ENCODE measurements at places on chromosomes 16 and 17. TPM values are rescaled to one million over a fixed set of nuclear protein-coding genes. Genes with fewer than 3 reads are reported as not detected.

DNA sequence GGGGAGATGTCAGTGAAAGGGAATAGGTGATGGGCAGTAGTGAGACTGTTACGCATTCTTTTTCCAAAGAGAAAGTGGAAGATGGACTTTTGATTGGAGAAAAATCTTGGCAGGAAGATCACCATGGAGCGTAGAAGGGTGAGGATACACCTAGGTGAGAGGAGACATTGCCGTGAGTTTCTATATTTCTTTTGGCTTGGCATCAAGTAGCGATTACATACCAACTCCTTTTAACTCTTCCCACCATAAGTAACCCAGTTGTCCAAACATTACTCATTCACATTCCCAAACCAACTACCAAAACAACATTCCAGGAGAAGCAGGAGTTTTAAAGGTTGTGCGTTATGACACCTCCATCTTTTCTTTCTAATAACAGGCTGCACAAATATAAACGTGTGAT, 10.7 kb upstream of the KRT28 start:
- no peak for DNase-seq

The SLC12A3 gene
- not detected for total RNA-seq

The UTS2R gene
- total RNA-seq = 0.18 TPM

- DNase-seq = no peak
Measured at GRCh38 chr17:54085020-54085419, 262.3 kb downstream of the KIF2B start.

DNA sequence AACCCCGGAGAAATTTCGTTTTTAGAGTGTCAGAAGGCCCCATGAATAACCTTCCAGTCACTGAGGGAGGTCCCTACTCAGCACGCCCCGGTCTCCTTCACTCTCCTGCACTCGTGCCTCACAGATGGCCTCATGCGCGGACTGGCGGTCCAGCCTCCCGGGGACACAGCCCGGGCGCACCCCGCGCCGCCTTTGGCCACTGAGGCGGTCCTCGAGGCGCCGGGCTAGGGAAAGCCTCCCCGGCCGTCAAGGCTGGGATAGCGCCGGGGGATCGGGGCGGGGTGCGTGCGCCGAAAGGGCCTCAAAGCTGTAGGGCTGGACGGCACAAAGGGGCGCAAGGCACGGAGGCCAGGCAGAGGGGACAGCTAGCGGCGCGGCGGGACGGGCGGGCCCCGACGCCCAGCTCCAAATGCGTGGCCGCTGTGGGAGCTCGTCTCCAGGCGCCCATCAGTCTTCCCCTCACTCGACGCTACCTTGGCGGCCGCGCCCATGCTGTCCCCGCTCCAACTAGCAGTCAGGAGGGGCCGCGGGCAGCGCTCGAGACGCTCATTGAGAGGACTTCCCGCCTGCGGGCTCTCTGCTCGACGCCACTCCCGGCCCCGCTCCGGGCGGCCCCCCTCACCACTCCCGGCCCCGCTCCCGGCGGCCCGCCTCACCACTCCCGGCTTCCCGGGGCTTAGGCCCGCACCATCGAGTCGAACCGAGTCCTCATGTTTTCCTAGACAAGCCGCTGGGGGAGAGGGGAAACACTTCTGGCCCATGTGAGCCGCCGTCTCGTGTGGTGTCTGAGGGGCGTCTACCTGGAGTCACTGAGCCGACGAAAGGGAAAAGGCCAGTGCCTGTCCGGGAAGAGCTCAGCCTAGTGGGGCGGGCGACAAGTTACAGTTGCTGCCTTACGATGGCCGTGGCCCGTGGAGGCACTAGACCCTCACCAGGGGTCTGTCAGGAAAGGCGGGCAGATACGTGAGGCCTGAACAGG, at the start of gene USP6:
Gene USP6, plus strand, starts transcription at position 360 of the 979 bp plus-strand sequence. CDS start 14,336 bp downstream, outside the sequence.
- no peak for DNase-seq

GRCh38 chr16:82735186-82735585, 108.4 kb downstream of the CDH13 start:
- DNase-seq = no peak

GRCh38 chr16:66069587-66069986, 296.9 kb upstream of the CDH5 start:
- DNase-seq = no peak

DNA sequence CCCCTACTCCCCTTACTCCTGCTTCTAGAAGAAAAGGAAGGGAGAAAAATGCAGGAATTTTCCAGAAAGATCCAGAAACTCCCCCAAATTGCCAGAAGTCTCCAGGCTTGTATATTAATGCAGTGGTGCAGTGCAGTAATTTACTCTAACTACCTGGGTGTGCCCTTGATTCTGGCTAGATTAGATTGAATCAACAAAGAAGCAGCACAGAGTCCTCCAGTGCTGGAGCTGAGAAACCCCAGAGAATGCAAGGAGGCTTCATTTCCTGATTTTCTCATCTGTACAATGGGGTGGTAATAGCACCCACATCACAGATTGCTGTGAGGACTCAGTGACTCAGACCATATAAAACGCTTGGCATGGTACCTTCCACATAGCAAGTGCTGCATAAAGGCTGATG, 247.3 kb upstream of the RPL38 start:
- DNase-seq = no peak

DNA sequence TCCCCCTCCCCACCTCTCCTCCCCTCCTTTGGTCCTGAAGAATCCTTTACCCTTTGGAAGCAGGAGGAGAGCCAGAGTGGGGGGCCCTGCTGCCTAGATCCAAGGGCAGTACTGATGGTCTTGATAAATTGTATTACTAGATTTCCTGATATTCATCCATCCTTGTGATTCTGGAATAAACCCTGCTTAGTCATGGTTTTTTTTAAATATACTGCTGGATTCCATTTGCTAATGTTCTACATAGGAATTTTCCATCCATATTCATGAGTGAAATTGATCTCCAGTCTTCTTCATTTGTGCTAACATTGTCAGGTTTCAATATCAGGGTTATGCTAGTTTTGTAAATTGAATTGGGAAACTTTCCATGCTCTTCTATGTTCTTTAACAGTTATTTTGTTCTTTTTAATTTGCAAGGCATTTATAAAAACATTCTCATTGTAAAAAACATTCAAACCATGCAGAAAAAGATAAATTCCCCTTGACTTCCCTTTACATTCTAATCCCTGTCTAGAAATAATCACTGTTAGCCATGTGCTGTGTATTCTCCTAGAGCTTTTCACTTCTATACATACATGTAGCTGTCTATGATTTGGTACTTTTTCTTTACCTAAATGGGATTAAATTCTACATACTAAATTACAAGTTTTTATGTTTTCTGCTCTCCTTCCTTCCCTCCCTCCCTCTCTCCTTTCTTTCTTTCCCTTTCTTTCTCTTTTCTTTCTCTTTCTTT, 56.7 kb downstream of the CCDC42 start:
- no peak for DNase-seq

GRCh38 chr16:84459941-84460405, 44.5 kb downstream of the MEAK7 start:
- no peak for DNase-seq

- DNase-seq = no peak
Measured at GRCh38 chr16:11326084-11326736, 19.0 kb upstream of the RMI2 start.

- DNase-seq = no peak
Measured at GRCh38 chr16:26951950-26952349, 114.8 kb upstream of the C16orf82 start.

The CCDC154 gene
- total RNA-seq = 0.80 TPM

- no peak for DNase-seq
Measured at GRCh38 chr17:13931800-13932460, 137.4 kb upstream of the COX10 start.

GRCh38 chr16:24257958-24258357, 1.8 kb downstream of the CACNG3 start:
- DNase-seq = no peak

The SUPT6H gene
- 102 TPM for total RNA-seq

- peak; percentile 74 for DNase-seq
Measured at GRCh38 chr17:42193969-42194899, at the start of gene GHDC. Gene GHDC (minus strand): TSS chr17:42194494. CDS start chr17:42193581, 913 bp downstream.

GRCh38 chr16:66923247-66923731, 2.0 kb downstream of the RRAD start:
- DNase-seq = no peak

- DNase-seq = no peak
Measured at GRCh38 chr16:89453501-89454321, 36.6 kb downstream of the ANKRD11 start.

GRCh38 chr16:88064889-88065746, 113.9 kb downstream of the BANP start:
- DNase-seq = no peak

DNA sequence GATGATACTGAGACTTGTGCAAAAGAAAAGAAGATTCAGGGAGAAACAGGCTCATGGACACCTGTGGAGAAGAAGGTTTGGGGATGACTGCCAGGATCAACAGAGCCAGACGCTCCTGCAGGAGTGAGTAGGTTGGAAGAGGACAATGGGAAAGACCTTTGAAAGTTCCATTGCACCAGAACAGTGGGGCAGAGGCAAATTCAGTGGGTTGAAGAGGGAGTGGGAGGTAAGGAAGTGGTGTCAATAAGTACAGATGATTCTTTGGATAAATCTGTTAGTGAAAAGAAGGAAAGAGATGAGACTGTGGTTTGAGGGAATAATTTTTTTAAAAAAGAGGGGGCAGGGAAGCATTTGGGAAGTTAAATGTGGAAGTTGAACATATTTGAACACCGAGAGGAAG, 212.8 kb downstream of the SOX9 start:
- no peak for DNase-seq

The GAS2L2 gene
- total RNA-seq = not detected

- peak; percentile 94 for DNase-seq
Measured at GRCh38 chr16:88569985-88570690, at the start of gene ZC3H18. Gene ZC3H18 (plus strand): TSS chr16:88570403. CDS start chr16:88577124, 6,721 bp downstream.

GRCh38 chr17:19424934-19425868, 14.2 kb downstream of the RNF112 start:
- DNase-seq = no peak

GRCh38 chr17:75228305-75228704, 22.8 kb downstream of the NUP85 start:
- DNase-seq = no peak

The CTRB1 gene
- total RNA-seq = not detected

The GUCY2D gene
- not detected for total RNA-seq

- no peak for DNase-seq
Measured at GRCh38 chr16:79754501-79754900, 154.0 kb upstream of the MAF start.

DNA sequence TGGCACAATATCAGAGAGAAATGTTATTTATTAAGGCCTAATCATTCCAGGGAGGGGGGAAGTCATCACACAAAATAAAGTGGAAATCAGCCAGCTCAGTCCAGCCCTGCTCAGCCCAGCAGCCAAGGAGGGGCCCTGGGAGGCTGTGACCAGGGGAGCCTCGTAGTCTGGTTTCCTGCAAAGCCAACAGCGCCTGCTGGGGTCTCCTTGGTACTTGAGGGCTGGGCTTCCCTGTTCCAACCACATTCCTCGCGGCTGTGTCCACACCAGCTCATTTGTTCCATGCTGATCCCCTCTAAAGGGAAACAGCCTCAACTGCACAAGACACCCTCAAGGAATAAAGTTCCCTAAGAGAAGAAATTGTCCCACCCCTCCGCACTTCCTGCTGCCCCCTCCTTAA, 154.0 kb downstream of the TMEM132E start:
- no peak for DNase-seq

DNA sequence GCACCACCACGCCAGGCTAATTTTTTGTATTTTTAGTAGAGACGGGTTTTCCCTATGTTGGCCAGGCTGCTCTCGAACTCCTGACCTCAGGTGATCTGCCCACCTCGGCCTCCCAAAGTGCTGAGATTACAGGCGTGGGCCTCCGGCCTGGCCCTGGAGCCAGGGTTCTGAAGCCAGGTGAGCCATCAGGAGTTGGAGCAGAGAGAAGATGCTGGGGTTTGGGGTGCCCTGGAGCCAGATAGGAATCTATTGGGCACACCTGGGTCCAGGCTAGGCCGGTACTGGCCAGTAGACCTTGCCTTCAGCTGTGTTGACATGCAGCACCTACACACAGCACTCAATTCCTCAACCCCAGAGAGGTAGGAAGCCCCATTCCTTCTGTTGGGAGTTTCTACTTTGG, 5.4 kb upstream of the CD300A start:
- no peak for DNase-seq

DNA sequence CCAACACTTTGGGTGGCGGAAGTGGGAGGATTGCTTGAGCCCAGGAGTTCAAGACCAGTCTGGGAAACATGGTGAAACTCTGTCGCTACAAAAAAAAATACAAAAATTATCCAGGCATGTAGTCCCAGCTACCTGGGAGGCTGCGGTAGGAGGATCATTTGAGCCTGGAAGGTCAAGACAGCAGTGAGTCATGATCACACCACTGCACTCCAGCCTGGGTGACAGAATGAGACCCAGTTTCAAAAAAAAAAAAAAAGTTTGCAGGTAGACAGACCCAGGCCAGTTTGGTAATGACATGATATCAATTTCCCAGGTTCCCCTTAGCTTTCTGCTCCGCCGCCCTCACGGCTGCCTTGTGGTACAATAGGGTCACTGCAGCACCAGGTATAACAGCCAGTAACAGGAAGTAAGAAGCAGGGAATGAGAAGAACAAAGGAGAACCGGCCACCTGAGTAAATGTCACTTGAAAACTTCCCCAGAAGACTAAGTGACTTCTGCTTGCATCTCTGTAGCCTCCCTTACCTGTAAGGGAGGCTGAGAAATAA, 201.2 kb upstream of the HSBP1 start:
- DNase-seq = no peak

The OTOP3 gene
- total RNA-seq = not detected

The SLC9A5 gene
- total RNA-seq = 6.4 TPM

The CAPN15 gene
- total RNA-seq = 103 TPM

- DNase-seq = no peak
Measured at GRCh38 chr16:50679266-50679665, 1.8 kb downstream of the SNX20 start.

GRCh38 chr17:53353919-53354351, 468.8 kb upstream of the KIF2B start:
- DNase-seq = no peak

- no peak for DNase-seq
Measured at GRCh38 chr17:58381124-58382035, 29.4 kb upstream of the SUPT4H1 start.

- no peak for DNase-seq
Measured at GRCh38 chr16:11736903-11737302, 5.8 kb downstream of the TXNDC11 start.

DNA sequence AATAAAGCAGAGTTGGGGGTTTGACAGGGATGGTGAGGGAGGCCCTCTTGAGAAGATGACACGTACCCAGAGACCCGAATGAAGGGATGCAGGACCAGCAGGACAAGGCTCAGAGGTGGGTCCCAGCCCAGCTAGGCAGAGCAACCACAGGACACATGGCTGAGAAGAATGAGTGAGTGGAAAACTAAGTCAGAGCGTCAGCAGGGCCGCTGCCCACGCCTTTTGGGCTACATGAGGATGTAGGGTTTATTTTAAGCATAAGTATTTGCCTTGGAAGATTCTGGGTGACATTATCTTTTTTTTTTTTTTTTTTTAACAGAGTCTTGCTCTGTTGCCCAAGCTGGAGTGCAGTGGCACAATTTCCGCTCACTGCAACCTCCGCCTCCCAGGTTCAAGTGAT, 176.0 kb downstream of the TMEM132E start:
- DNase-seq = no peak

GRCh38 chr16:7861891-7862582, 529.4 kb downstream of the RBFOX1 start:
- DNase-seq = no peak

GRCh38 chr16:85096921-85097320, 15.4 kb downstream of the CIBAR2 start:
- no peak for DNase-seq
